HCT116 (cell line): ENCODE measurements at places on chromosomes 2 and 18.

DNA sequence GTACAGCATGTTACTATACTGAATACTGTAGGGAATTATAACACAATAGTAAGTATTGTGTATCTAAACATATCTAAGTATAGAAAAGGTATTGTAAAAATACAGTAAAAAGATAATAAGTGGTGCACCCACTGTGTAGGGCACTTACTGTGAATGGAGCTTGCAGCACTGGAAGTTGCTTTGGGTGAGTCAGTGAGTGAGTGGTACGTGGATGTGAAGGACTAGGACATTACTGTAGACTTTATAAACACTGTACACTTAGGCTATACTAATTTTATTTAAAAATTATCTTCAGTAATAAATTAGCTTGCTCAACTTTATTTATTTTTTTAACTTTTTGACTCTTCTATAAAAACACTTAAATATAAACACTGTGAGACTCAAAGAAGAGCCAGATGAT lies 82.6 kb downstream of the MTA3 start:
- DNase-seq, result no peak

DNA sequence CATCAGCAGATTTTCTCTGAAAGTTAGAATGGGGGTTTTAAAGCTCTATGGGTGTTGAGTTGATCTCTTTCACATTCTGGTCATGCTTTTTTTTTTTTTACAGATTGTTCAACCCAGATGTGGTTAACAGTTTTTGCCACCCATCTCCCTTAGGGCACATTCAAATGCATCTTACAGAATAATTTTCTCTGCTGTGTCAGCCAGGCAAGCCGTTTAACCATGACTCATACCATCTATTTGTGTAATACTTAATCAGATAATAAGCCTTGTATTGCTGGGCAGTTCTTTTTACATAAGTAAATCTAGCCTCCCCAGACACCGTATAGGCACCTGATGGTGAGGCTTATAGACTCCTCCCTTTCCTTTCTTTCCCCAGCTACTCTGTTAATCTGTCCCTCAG lies 62.0 kb downstream of the TGIF1 start:
- DNase-seq, result no peak

GRCh38 chr2:120766470-120767351 lies 31.0 kb downstream of the GLI2 start:
- DNase-seq, result no peak

GRCh38 chr2:14094592-14094991 lies 537.9 kb upstream of the LRATD1 start:
- no peak for DNase-seq

GRCh38 chr2:119943058-119943457 lies 69.8 kb upstream of the EPB41L5 start:
- DNase-seq, result no peak

DNA sequence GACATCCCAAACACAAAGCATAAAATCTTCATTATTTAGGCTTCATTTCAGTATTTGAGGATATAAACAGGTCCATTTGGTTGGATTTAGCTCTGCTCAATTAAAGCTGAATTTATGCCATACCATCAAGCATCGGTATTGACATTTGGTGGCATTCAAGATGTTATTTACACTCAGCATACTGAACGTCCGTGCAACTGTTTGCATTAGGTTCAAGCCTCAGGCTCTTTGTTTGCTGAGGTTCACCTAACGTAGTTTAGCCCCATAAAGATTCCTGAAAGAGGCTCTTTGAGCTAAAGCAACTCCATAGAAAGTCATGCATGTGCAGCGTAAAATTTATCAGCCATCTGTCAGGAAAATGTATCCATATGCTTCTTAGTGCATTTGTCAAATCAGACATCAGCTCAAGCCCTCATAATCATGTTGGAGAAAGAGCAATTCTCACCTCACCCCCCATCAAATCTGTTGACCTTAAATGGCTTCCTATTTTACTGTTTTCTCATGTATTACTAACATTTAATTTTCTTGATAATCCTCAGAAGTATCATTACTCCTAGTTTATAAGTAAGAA lies 366.9 kb downstream of the EPHA4 start:
- no peak for DNase-seq

DNA sequence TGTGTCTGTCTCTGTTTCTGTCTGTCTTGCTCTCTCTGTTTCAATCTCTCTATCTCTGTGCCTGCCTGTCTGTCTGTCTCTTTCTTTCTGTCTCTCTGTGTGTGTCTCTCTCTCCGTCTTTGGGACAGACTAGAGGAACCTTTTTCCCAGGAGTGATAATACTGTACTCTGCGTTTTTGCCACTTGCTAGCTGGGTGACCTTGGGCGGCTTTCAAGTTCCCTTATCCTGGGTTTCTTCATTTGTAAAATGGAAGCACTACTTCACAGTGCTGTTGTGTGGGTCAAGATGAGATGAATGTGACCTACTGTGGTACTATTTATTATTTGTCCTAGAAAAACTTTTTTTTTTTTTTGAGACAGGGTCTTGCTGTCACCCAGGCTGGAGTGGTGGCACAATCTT lies 42.4 kb downstream of the HPCAL1 start:
- DNase-seq, result no peak

DNA sequence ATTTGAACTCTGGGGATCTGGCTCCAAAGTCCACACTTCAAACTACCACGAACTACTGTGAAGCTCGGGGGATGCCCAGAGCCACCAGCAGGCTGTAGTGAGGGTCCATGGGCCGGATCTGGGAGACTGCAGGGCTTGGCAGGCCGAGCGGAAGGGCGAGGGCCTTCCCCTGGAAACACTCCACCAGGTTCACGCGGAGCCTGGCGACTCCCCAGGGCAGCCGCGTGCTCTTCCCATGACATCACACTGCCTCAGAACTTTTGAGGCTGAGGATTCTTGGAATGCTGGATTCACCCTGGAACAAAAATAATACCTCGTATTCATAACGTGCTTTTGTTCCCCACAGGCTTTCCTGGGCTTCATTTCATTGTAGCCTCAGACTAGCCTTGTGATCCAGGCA lies 201.0 kb downstream of the SMAD7 start:
- no peak for DNase-seq
